Mesangial cell (primary cell): ENCODE measurements at places on chromosomes 7 and 10. TPM values are rescaled to one million over a fixed set of nuclear protein-coding genes. Genes with fewer than 3 reads are reported as not detected.

Gene PRSS58
- not detected in 2 replicates for total RNA-seq

Gene POLD2
- total RNA-seq = 80.4 and 166 TPM in 2 replicates

Gene LBX1
- total RNA-seq = not detected in 2 replicates

Gene PDAP1
- 23.5 and 58.7 TPM in 2 replicates for total RNA-seq

Gene CH25H
- 0.25 TPM in 1 of 2 replicates, not detected in the other for total RNA-seq

Gene CFAP69
- 0.65 and 1.6 TPM in 2 replicates for total RNA-seq

Gene C10orf105
- not detected in 2 replicates for total RNA-seq

Gene TAS2R40
- not detected in 2 replicates for total RNA-seq

Gene PNLIPRP3
- total RNA-seq = not detected in 2 replicates

Gene PON1
- under 0.01 TPM in 1 of 2 replicates, not detected in the other for total RNA-seq

Gene NFE2L3
- 25.9 and 34.5 TPM in 2 replicates for total RNA-seq

Gene VWA2
- 0.13 TPM in 1 of 2 replicates, not detected in the other for total RNA-seq
